ENCODE measurements at places on chromosomes 2 and 18.
A peak's percentile ranks its signal among the peaks of the same experiment; 100 is the strongest.

- no peak for DNase-seq
Observed at GRCh38 chr18:31586616-31587015, 5.1 kb upstream of the TTR start.

GRCh38 chr2:28979041-28979440 lies 2.1 kb upstream of the TOGARAM2 start:
- no peak for DNase-seq

DNA sequence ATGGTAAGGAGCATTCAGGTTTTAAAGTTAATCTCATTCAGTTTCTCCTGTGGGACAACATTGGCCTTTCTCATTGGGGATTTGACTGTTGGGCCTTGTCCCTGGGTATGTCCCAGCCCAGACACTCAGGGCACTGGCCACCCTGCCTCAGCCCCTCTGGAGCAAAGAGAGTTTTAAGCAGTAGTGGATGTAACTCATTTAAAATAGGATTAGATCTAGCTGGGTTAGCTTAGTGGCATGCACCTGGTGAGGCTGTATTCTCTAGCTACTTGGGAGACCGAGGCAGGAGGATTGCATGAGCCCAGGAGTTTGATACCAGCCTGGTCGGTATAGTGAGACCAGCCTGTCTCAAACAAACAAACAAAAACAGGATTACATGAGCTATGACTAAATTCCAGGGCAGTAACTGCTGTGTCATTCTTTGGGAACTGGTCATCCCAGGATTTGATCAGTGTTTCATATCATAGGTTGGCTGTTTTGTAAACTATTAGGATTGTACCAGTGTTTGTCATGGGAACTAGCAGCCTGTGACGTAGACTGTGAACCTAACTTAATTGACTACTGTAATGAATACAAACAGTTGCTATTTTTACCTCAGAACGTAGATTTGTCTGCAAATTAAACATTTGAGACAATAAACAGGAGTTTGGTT lies 12.5 kb downstream of the INPP4A start:
- peak; percentile 90 for DNase-seq

GRCh38 chr2:55038428-55038827 lies 11.8 kb downstream of the RTN4 start:
- DNase-seq: no peak

DNA sequence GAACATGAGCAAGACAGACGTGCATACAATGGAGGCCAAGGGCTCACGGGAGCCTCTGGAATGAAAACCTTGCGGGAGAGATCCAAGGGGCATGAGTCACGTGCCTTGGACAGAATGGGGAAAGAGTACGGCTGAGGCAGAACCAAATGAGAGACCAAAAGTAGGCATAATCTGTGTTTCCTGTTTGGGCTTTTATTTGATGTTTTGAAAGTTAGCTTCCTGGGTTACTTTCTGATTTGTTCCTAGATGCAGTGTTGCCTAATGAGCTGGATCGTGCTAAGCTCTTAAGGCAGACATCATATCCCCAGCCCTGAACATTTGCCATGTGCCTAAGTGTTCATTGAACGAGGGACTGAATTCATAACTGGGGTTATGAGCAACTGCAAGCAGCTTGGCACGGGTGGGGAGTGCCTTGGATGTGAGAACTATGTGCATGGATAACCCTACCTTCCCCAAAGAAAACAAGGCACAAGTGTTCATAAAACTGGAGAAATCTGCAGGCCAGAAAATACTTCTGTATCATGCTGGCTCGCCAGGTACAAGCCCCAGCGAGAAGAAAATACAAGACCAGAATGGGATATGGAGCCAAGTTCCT lies 60.3 kb upstream of the RPL31 start:
- peak; percentile 54 for DNase-seq

DNA sequence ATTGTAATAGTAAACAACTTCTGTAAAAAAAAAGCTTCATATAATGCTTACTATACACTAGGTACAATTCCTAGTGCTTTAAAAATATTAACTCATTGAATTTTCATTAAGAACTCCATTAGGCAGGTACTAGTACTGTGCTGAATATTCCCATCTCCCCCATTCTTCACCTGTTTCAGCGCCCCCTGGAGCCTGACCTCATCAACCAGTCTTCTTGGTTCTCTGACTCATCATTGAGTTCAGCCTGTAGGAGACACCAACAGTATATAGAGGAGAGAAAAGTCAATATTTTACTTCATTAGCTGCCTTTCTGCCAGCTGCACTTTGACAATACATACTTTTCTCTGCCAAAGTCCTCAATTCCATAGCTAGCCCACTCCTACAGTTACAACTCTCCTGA lies 1009.9 kb upstream of the KLHL29 start:
- DNase-seq: no peak

DNA sequence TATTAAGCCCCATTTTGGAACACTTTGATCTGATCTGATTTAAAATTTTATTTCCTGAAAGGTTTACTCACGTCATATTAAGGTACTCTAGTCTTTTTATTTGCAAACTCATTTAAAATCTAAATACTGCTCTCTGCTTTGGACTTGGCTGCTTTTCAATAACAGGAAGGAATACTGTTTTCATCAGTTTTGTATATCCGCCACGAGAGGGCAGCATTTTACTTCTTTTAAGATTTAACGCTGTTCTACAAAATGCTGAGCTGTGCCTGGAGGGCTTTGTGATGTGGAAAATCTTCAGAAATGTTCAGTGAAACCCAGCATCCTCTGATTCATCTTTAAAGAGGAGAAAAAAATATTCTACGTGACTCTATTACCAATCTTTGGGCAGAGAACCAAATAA lies 37.5 kb upstream of the SLC38A11 start:
- DNase-seq: peak; percentile 86

- DNase-seq: no peak
Observed at GRCh38 chr2:10537522-10538199, 89.5 kb upstream of the ODC1 start.

DNA sequence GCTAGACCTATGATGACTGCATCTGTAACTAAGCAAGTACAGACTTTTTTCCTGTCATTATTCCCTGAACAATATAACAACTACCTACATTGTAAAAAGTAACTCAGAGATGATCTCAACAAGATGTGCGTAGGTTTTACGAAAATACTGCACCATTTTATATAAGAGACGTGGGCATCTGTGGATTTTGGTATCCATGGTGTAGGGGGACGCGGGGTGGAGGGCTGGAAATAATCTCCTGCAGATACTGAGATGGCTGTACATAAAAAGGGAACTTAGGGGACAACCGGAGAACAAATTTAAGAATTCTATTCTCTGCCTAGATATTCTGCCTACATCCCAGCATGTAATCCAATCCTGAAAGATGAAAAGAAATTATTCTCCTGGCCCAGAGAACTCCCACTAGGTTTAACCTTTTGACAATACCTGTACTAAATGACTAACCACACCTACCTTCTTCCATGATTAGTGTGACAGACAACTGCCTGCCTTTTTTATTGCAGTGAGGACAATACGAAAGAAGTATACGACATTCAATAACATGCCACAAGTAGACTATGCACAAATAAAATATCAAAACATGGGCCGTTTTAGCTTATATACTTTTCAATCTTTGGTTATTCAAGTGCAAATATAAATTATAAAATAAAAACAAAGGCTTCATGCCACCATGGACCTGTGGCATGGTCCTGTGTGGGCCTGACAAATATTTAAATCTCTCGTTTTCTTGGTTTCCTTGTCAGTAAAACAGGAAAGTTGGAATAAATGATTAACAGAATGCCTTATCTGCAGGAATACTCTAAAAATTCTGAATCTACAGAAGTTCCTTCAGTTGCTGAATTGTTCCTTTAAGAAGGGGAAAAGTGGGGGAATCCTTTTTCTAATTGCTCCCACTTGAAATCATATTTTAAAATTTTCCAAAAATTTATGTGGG lies 46.3 kb downstream of the RTN4 start:
- no peak for DNase-seq

DNA sequence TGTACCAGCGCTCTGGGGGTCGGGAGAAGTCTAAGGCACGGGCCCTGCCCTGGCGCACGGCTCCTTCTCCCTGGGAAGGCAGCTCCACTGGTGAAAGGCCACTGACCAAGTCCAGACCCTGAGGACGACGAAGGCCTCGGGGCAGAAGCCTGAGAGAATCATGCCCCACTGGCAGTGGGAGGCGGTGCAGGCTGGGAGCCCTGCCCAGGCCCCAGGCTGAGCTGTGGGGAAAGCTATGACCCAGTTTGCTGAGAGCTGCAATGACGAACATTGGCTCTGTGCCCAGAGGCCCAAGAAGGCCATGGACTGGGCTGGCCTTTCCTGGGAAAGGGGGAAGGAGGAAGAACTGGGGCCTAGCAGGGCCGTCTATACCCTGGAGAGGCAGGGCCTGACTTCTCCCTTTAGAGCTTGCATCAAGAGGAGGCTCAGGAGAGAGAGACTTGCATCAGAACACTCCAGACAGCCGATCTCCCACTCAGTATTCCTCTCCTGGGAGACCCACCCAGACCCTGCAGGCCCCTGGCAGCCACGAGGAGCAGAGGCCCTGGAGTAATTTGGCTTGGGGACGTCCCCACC lies 32.9 kb downstream of the HS1BP3 start:
- peak; percentile 99 for DNase-seq

- no peak for DNase-seq
Observed at GRCh38 chr2:197212344-197213262, 98.0 kb downstream of the ANKRD44 start.

DNA sequence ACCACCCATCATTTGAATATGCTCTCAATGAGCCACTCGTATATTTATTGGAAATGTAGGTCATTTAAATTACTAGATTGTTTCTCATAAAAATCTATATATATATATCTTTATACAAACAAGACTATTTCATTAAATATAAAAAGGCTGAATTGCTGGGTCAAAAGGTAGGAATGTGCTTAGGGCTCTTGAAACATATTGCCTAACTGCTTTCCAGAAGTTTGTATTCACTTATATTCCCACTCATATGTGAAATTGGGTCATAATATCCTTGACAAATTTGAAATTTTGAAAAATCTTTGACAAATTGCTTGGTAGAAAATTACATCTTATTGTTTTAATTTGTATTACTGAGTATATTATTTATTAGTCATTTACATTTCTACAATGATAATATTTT lies 999.8 kb upstream of the CDH2 start:
- no peak for DNase-seq

- DNase-seq: no peak
Observed at GRCh38 chr18:9787036-9787435, 78.9 kb downstream of the RAB31 start.

- no peak for DNase-seq
Observed at GRCh38 chr2:696463-696862, 19.3 kb upstream of the TMEM18 start.

DNA sequence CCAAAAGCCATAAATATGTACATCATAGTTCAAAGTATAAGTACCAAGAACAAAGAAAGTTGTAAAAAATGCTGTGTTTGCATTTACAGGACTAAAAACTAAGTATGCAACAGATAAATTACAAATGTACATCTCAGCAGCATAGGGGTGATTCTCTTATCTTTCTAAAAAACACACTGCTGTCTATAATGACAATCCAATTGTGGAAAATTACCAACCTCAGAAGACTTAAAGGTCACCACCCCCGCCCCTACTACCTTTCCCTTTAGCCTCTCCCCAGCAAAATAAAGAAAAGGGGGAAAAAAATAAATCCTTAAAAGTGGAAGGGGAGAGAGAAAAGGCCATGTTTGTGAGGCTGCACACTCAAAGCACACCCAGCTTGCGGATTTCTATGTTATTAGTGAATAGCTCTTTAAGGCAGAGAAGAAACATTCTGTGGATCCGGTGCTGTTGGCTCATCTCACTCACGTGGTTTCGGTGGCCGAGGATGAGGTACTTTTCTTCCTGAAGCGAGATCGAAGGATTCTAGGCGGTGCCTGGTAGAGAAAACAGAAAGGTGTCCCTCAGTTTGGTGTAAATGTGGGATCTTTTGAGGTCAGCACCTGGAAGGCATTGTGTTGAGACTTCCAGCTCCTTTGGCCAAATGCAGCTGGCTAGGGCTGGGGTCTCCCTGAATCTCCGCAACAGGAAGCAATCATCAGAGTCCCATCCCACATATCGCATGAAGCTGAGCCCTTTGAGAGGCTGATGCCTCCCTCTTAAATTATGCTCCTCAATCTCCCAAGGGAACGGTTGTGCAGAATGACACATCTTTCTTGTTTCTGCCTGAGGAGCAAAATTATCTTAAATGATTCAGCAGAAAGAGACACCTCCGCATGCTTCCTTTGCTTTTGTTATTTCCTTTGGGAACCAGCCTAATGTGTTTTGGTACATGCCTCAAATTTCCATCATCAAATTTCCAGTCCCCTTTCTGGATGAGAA lies 17.6 kb downstream of the MRPL35 start:
- peak; percentile 53 for DNase-seq

Measured in AG10803 (cell line).